ENCODE measurements at places on chromosomes 1 and 21. TPM values are rescaled to one million over a fixed set of nuclear protein-coding genes. Genes with fewer than 3 reads are reported as not detected.

DNA sequence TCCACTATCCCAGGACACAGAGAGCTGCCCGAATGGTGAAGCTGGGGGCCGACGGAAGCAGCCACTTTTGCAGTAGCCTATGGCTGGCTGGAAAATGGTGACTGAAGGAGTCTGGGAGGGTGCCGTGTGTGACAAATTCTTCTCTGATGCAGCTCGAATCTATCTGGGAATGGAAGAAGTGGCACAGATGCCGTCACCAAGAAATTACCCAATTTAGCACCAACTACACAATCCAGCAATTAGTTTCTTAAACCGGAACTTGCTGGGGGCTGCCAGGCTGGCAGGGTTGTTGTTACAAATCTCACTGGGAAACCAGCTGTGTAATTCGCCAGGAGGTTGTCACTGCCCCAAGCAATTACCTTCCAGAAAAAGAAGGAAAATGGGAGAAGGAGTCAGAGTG lies 18.0 kb downstream of the DLGAP3 start:
- no peak for DNase-seq

- no peak for DNase-seq
Observed at GRCh38 chr1:234400773-234401172, 27.5 kb downstream of the COA6 start.

- DNase-seq = no peak
Observed at GRCh38 chr1:245768596-245768995, 613.8 kb downstream of the KIF26B start.

GRCh38 chr1:244835276-244836134 lies at the start of gene COX20:
TSS of gene COX20 (plus strand) at chr1:244835658. CDS start at chr1:244835715, 57 bp downstream.
- no peak for DNase-seq

- DNase-seq = peak; percentile 47
Observed at GRCh38 chr1:160360227-160360695, 6.6 kb upstream of the NHLH1 start.

DNA sequence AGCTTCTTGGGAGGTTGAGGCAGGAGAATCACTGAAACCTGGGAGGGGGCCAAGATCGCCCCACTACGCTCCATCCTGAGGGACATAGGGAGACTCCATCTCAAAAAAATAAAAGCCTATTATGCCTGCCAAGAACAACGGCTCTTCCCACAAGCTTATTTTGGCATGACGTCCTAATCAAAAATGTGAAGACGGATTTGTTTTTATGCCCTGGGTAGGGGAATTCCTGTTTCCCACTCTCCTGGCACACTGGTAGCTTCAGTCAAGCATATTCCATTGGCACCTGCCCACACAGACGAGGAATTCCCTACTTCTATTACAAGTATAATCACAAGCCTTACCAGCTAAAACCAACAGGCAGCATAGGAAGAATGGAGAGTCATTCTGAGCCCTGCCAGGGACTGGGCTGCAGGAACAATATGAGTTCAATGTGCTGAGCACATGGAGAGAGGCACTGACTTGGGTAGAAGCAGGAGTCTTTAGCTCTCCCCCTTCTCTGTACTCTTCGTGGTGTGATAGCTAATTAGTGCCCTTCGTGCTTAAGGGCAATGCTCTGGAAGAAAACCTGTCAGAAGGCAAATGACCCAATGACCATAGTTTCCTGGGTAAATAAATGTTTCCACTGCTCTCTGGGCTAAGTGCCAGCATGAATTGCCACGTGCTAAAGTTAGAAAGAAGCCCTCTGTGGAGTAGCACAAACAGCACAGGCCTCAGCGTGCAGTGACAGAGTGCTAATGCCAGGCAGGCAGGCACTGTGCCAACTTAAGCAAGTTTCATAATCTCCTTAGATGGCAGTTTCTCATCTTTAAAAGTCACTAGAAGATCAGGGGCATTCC lies 16.8 kb downstream of the TNFSF4 start:
- no peak for DNase-seq

DNA sequence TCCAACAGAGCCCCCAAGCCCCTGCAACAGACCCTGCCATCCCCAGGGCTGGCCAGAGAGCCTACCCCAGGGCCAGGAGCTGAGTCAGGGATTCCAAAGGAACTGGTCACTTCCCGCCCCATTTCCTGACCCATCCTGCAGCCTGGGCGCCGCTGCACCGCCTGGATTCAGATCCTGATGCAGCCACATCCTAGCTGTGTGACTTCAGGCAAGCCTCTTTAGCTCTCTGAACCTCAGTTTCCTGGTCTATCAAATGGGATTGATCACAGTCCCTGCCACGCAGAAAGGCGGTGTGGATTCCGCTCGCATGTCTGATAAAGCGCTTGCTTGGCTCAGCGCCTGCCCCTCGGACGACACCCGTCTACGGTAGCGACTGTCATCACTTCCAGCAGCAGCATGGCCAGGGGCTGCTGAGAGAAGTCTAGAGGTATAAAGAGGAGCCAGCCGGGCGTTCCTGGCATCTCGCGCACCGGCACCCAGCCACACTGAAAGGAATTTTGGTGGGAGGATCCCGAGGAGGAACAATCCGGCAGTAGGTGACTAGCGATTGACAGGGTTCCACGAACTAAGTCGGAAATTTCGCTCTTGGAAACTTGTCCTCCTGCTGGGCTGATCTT lies 10.1 kb downstream of the EPHA2 start:
- no peak for DNase-seq

GRCh38 chr1:18085387-18086074 lies 22.1 kb upstream of the IGSF21 start:
- DNase-seq = no peak

DNA sequence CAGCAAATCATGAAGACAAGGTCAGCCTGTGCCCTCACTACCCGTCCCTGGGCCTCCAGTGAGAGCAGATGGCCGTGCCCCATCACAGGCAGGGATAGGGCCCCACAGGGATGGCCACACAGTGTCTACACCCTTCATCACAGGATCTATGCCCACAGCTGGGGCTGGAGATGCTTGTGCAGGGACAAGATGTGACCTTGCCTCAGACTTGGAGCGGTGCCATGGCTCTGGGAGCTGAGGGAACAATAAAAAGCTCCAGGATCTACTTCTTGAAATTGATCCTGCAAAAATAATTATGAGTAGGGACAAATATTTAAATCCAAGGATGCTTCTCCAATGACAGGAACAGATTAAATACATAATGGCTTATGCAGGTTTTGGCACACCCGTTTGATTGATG lies 25.4 kb upstream of the TCEA3 start:
- DNase-seq = no peak

GRCh38 chr1:116494745-116495144 lies 76.1 kb downstream of the CD58 start:
- no peak for DNase-seq

DNA sequence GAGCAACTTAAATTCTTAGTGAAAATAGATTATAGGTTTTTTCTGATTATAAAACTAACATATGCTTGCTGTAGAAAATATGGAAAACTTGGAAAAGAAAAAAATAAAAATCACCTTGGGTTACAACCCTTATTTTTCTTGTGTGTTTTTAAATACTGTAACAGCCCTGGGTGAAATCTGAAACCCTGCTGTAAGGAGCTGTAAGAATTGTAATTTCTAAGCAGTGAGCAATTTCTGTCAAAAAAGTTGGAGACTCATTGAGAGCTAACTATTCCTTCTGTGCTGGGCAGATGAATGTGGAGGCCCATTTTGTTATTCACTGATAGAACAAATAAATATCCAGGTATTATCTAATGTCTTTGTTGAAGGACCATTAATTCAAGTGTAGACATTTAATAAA lies 42.6 kb downstream of the ADCY10 start:
- DNase-seq = no peak

- no peak for DNase-seq
Observed at GRCh38 chr1:39952359-39953110, 2.4 kb upstream of the MFSD2A start.

GRCh38 chr1:77687519-77687906 lies 5.1 kb upstream of the ZZZ3 start:
- DNase-seq = no peak

DNA sequence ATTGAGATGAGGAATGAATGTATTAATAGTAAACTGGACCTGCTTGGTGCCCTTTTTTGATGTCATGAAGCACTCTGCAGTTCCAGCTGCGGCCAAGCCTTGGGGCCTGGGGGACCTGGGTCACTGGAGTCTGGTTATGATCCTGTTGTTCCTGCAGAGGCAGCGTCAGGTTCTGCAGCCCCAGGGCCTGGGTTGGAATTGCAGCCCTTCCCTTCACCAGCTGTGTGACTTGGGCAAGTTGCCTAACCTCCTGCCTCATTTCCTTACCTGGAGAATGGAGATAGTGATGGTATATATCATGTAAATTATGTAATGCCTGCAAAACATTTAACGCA lies 9.1 kb upstream of the ATP5PO start:
- no peak for DNase-seq

DNA sequence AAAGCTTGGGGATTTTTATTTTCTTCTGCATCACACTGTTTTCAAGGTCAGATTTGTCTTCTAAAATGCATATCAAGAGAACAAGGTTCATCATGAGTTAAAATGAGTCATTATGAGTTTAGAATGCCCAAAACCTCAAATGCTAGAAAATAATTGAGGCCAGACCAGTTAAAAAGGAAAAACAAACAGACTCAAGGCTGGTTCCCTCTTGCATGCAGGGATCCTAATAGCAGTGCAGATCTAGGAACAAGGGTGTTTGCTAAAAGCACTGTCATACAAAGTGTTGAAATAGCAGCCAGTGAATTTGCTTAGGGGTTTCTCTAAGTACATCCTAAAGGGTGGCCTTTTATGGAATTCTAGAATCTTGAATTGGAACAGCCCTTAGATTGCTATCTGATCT lies 15.3 kb downstream of the BEND5 start:
- DNase-seq = no peak

DNA sequence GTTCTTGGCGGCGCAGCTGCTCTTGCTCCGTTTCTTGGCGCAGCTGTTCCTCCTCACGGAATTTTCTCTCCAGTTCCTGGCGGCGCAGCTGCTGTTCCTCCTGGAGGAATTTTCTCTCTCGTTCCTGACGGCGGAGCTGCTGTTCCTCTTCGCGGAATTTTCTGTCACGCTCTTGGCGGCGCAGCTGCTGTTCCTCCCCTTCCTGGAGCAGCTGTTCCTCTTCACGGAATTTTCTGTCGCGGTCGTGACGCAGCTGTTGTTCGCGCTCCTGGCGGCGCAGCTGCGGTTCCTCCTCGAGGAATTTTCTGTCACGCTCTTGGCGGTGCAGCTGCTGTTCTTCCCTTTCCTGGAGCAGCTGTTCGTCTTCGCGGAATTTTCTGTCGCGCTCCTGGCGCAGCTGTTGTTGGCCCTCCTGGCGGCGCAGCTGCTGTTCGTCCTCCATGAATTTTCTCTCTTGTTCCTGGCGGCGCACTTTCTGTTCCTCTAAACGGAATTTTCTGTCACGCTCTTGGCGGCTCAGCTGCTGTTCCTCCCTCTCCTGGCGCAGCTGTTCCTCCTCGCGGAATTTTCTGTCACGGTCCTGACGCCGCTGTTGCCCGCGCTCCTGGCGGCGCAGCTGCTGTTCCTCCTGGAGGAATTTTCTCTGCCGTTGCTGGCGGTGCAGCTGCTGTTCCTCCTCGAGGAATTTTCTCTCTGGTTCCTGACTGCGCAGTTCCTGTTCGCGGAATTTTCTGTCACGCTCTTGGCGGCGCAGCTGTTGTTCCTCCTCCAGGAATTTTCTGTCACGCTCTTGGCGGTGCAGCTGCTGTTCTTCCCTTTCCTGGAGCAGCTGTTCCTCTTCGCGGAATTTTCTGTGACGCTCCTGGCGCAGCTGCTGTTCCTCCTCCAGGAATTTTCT lies 7.0 kb downstream of the TCHH start:
- DNase-seq = no peak

DNA sequence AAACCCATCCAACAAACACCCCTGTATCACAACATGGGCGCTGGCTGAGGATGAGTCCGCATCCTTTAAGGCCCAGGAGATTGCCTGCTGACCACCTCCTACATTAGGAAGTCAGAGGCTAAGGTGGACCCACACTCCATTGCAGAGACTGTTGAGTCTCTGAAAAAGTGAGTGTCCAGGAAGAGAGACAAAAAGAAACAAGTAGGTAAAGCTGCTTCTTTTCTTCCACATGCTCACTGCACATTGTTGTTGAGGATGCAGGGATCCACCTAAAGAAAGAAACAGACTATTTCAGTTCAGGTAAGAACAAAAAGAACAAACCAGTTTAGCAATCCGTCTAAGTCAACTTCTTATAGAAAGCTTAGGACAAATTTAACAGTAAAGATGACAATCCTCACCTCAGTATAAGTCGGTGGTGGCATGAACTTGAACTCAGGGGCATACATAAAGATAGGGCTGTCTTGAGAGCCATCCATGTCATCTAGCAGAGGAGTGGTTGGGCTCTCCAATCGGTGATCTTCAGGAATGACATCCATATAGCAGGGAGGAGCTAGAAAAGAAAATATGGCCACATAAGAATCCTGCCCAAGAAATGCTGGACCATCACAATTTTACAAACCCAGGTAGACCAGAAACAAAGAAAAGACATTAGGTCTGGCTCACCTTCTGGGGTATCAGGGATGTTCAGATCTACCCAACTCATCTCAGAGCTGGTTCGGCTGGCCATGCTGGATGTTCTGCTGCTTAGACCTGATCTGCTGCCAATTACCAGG lies 2.6 kb downstream of the TXNIP start:
- DNase-seq = no peak

- no peak for DNase-seq
Observed at GRCh38 chr1:102872526-102872925, 235.8 kb downstream of the COL11A1 start.

- DNase-seq = peak; percentile 68
Observed at GRCh38 chr1:227941509-227942020, 6.2 kb downstream of the WNT9A start.

- DNase-seq = no peak
Observed at GRCh38 chr1:180168786-180169639, 14.3 kb downstream of the QSOX1 start.

DNA sequence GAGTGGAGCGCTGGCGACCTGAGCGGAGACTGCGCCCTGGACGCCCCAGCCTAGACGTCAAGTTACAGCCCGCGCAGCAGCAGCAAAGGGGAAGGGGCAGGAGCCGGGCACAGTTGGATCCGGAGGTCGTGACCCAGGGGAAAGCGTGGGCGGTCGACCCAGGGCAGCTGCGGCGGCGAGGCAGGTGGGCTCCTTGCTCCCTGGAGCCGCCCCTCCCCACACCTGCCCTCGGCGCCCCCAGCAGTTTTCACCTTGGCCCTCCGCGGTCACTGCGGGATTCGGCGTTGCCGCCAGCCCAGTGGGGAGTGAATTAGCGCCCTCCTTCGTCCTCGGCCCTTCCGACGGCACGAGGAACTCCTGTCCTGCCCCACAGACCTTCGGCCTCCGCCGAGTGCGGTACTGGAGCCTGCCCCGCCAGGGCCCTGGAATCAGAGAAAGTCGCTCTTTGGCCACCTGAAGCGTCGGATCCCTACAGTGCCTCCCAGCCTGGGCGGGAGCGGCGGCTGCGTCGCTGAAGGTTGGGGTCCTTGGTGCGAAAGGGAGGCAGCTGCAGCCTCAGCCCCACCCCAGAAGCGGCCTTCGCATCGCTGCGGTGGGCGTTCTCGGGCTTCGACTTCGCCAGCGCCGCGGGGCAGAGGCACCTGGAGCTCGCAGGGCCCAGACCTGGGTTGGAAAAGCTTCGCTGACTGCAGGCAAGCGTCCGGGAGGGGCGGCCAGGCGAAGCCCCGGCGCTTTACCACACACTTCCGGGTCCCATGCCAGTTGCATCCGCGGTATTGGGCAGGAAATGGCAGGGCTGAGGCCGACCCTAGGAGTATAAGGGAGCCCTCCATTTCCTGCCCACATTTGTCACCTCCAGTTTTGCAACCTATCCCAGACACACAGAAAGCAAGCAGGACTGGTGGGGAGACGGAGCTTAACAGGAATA lies 4.2 kb downstream of the TFAP2E start:
- no peak for DNase-seq

Gene ACTN2
- 0.21 TPM for total RNA-seq

Gene PCBP3
- 5.5 TPM for total RNA-seq

Gene AMY1C
- total RNA-seq = not detected

Gene RGS7
- total RNA-seq = 2.5 TPM

Gene CHIA
- 1.9 TPM for total RNA-seq

Gene ATP6V0B
- 135 TPM for total RNA-seq

Gene S100PBP
- 27.0 TPM for total RNA-seq

Gene FMO4
- 2.5 TPM for total RNA-seq

Gene CD5L
- not detected for total RNA-seq
